ENCODE measurements at places on chromosomes 12 and 14.

DNA sequence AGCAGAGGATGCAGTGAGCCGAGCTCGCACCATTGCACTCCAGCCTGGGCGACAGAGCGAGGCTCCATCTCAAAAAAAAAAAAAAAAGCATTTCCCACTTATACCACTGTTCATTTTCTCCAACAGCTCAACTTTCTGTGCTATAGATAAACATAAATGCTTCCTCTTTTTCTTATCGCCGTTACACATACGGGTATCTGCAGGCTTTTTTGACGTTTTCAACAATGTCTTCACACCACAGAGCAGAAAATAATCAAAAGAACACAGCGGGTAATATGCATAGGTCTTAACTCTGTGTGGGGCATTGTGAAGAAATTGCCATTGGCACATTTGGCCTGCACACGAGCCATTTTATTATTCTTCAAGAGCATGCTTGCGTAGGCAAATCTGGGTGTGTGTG lies 86.4 kb downstream of the CAPZA3 start:
- DNase-seq, result peak; percentile 82

DNA sequence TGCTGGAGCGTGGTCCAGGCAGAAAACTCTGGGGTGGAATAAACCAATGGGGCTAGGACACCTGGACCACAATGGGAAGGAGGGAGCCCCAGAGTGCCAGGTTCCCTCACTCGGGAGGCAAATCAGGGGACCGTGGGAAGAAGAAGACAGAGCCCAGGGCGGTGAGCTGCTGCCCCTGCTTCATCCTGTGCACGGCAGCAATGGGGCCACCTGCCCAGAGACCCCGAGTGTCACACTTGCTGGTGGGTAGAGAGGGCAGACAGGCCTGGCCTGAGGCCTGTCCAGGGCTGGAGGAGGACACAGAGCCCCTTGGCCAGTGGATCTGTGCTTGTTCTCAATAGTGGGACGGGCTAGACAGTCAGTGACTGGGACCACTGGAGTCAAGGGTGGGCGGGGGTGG lies 58.2 kb downstream of the DIO3 start:
- no peak for DNase-seq

GRCh38 chr12:22201101-22201500 lies 133.4 kb downstream of the ST8SIA1 start:
- DNase-seq, result no peak

DNA sequence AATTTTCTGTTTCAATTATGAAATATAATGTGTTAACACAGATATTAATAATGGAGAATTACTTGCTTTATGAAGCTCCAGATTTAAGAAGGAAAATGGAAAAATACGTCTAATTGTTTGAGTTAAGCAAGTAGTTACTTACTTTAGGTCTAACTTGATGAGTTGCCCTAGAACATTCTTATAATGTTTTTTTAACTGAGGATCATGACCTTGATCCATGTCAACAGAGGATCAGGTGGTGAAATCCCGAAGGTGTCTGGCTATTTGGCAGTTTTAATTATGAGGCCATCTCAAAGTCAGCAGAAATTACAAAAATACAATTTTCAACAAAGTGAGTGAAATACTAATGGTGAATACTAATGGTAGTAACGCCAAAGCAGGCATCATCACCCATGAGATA lies 57.0 kb upstream of the REP15 start:
- DNase-seq, result no peak

DNA sequence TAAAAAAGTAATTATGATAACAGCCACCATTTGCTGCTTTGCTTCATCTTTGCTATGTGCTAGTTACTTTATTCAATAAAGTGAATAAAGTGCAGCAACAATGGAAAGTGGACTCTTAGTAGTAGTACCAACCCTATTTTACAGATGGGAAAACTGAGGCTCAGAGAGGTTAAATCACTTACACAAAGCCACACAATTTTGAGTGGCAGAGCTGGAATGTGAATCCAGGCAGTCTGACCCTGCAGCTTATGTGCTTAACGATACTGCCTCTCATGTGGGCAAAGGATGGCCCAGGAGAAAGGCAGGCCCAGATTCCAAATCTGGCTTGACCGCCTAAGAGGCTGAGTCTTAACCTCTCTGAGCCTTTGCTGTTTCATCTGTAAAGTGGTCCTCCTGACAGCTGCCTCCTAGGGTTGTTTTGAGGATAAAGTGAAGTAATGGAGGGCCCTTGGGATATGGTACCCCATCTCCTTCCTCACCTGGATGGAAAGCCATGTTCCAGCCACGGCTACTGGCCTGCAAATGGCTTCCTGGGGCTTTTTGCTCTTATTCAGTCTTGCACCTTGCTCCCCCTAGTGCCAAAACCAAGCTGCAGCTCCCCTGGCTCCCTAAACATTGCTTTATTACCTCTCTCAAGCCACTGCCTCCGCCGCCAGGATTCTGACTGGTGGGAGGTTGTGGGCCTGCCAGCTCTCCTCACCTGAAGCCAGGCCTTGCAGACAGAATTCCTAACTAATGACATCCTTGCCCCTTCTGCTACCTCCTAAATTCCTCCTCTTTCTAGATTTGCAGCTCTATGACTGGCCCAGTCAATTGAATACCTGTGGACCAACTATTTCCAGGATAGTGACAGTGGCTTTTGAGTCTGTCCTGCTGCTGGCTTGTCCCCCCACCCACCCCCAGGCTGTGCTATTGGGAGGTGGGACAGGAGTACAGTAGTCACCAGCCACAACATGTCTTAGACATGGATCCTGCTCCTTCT lies 283.3 kb upstream of the PWP1 start:
- DNase-seq, result peak; percentile 40

DNA sequence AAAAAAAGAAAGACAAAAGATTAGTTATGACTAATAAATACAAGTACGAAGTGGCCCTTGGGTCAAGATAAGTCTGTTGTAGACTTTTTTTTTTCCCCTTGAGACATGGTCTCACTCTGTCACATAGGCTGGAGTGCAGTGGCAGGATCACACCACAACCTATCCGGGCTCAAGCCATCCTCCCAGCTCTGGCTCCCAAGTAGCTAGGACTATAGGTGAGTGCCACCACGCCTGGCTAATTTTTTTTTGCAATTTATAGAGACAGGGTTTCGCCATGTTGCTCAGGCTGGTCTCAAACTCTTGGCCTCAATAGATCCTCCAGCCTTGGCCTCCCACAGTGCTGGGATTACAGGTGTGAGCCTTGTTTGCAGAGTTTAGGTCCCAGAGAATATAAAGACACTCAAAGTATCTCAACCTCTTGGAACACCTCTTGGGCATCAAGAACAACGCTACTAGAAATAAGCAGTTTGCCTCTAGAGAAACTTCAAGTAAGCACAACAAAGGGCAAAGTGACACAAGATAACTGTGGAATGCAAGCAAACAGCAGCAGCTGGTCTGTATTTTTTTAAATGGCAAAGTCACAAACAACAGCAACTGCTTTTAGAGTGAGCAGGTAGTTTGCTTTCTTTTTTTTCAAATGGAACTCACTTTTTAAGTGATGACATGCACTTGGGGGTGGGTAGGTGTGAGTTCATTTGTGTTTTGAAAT lies 3.9 kb upstream of the MDM2 start:
- DNase-seq, result no peak

DNA sequence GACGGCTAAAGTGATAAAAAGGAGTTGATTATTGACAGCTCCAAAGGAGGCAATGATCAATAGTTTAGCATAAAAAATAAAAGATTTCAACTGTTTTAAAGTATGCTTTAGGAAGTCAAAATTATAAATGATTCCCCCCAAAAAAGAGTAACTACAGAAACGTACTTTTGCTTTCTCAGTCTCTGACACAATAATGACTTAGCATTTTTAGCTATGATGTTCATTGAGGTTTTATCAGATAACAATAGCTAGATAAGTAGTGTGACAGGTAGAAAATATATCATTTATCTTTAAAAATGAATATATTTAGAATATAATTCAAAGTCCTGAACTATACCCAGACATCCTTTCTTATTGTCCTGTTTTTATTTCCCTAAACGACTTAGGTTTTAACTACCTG lies 352.9 kb downstream of the SOX5 start:
- DNase-seq, result no peak

- DNase-seq, result no peak
Observed at GRCh38 chr12:21921436-21921835, 19.8 kb downstream of the ABCC9 start.

DNA sequence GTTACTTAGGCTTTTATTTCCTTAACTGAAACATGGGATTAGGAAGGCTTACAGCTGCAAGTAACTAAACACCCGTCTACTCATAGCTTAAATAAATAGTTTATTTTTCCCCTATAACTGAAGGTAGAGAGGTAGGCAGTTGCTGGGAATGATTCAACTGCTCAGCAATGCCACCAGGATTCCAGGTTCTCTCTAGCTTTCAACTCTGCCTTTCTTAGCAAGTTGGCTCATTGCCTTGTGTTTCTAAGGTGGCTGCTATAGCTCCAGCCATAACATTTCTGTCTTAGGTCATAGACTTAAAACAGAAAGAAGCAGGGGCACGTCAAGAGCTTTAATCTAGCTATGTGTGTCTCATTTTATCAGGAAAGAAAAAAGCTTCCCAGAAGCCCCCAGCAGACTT lies 103.7 kb upstream of the MDM1 start:
- DNase-seq, result no peak

GRCh38 chr14:105363847-105364708 lies 34.3 kb upstream of the TEX22 start:
- DNase-seq, result no peak

- DNase-seq, result peak; percentile 89
Observed at GRCh38 chr12:10048526-10048925, 18.0 kb downstream of the CLEC9A start.

DNA sequence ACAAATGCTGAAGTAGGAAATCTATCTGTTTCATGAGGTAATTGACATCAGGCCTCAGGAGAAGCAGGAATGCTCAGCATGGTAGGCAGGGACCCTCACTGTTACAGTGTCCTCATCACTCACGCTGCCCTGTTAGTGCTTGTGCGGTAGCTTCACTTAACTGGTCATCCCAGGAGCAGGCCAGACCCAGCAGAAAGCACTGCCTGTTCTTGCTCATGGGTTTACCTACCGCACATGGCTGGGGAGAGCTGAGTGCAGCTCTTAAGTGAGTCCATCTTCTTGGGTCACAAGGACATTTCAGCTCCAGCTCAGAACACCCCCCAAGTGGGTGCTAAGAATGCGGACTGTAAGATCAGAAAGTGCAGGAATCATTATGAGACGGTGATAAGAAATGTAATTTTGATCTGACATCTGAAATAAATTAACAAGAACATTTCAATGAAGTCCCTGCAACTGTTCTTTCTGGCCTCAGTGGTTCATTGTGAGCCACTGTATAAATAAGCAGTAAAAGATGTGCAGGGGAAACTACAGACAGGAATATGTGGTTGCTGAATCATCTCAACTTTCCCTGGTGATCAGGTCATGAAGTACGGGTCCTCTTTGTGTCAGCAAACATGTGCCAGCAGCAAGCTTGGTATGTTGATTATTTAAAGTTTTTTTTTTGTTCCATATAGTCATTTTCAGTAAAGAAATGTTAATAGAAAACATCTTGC lies 757.7 kb upstream of the TMEM132C start:
- DNase-seq, result no peak

DNA sequence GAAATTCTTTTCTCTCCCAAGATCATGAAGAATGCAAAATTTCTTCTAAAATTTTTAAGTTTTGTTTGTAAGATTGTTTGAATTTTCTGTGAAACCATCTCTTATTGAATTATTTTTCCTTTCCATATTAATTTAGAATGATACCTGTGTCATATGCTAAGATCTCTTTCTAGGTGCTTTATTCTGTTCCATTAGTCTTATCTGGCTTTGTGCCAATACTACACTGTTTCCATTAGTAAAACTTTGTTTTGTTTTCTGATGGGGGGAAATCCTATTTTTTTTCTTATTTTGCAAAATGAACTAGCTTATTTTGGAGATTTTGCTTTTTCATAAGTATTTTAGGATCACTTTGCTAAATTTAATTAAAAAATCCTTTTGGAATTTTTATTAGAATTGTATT lies 193.9 kb downstream of the FUT8 start:
- DNase-seq, result no peak

DNA sequence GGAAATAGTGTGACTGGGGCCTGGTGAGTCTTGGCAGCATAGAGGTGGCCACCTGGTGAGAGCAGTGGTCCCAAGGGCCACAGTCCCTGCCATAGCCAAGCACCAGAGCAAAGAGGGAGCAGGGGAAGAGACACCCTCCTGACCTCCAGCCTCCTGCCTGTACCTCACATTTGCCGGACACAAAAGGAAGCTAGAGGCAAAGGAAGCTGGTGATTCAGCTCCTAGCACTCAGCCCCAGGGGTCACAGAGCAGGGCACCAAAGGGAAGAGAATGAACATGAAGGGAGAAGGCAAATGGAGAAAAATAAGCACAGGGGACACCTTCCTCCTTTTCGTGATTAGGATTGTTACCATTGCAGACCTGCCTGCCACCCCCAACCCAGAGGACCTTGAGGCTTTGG lies 216.8 kb downstream of the ZFP36L1 start:
- DNase-seq, result no peak

DNA sequence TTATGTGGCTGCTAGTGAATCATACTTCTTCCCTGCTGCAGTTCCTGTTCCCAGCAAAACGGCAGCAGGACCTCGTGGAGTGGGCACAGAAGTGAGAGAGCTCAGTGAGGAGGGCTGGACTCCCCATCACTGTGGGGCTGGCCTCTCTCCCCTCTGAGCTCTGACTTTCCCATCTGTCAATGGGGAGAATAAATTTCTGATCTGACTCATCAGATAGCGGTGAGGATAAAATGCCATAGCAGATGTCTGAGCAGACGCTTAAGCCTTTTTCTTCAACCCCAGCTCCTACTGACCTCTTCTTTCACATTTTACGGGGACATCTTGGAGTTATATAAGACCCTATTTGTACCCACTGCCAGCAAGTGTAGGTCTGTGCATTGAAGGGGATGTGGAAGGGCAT lies 116.6 kb downstream of the CRACR2A start:
- no peak for DNase-seq

DNA sequence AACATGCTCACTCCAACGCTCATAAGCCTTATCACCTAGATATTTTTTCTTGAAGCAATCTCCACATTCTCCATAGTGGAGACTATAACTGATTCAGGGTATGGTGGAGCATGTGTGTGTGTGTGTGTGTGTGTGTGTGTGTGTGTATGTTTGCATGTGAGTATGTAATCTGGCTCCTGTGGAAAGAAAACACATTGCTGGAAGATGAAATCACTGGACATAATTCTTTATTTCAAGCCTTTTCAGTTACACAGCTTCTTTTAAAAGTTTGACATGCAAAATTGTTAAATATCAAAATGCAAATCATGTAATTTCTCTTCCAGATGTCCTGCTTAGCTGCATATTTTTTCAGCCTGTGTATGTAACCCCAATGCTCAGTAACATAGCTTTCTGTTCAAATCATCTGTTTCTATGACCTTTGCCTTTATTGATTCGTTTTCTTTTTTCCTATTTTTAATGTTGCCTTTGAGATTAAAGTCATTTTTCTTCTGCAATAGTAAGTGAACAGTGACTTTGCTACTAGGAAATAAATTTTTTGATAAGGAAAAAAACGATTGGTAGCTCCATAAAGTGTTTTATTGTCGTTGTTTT lies 80.5 kb upstream of the BTG1 start:
- no peak for DNase-seq

- DNase-seq, result no peak
Observed at GRCh38 chr14:104305511-104306449, 167.4 kb downstream of the KIF26A start.

Measured in MV-4-11 (cell line).